Stimulated activated CD4-positive, alpha-beta T cell treated with anti-CD3 and anti-CD28 coated beads, Interleukin-2, amount 100 ng/mL, for 48 hours (primary cell): ENCODE measurements at places on chromosomes 1 and 21.

DNA sequence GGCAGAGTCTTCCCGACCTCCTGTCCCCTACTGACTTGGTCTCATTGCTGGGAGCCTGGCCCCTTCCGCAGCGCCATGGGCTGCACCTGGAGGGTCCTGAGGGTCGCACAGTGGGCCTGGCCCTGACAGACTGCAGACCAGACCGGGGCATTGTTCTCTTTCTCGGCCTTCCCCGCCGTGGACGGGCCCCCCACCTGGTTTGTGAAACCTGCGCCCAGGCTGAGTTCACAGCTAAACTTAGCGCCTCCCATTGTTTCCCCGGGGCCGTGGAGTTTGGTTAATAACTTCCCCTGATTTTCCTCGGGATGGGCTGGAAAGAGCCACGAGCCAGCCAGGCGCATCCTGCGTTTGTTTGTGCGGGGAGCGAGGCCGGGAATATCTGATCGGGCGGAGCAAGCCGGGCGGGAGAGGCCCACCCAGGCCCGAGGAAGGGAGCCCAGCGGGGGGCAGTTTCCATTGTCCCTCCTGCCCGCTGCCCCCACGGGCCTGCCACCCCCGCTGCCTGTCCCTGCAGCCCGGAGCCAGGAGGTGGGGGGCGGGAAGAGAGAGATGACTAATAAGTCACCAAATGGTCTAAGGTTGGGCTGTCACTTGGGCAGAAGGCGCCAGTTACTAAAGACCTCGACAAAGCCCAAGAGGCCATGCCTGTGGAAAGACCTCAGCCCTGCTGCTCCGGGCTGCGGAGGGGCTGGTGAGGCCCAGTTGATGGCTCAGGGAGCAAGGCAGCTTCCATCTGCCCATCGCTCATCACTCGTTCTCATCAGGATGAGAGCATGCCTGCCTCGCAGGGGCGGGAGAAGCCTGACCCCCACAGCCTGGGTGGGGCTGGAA, 39.0 kb upstream of the ARHGEF16 start:
- no peak for DNase-seq

DNA sequence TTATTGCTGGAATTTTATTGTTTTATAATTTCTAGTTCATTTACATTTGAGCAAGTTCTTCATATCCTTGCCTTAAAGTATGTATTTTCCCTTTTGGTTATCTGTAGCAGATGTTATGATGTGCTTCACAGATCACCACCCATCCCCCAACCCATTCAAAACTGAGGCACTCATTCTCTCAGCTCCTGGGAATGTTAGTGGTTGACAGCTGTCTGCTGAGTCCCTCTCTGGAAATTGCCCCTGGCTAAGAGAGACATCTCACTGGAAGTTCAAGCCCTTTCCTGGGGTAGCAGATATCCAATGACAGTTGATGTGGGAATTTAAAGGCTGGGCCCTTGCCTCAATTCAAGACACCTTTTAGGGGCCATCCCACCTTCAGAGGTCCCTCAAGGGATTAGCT, 4.3 kb upstream of the DPYD start:
- DNase-seq, result no peak

DNA sequence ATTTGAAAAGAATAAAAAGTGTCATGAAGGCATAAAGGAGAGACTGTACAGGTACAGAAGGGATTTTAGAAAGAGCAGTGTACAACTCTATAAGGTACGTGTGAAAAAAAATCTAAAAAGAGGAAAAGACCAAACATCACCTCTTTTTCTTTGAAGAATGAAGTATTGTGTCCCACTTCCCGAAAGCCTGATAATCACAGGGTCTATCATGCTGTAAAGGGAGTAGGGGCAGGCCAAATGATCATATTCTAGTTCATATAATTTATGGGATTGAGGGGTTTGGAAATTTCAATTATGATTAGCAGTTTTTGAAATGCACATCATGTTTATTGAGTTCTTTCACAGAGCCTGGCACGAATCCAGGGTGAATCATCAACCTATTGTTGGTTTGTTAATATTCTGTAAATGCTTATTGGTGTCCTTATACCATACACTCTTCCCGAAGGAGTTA, 910 bp upstream of the RERE start:
- DNase-seq, result no peak

GRCh38 chr1:147627435-147628110, 42.8 kb downstream of the ACP6 start:
- peak; percentile 51 for DNase-seq

GRCh38 chr1:145918992-145919939, 749 bp upstream of the PEX11B start:
- no peak for DNase-seq

DNA sequence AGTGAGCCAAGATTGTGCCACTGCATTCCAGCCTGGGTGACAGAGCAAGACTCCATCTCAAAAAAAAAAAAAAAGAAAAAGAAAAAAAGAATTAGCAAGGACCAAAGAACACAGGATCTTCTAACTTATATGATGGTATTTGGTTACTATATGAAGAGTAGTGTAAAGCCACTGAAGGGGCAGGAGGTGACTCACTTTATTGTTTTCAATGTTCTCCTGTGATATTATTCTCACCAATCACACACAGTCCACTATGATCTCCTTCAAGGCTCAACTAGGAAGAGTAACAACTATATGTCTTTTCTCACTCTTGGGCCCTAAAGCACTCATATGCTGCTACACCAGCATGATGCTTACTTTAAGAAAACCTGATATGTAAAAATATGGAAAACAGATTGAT, 26.7 kb downstream of the RC3H1 start:
- DNase-seq, result no peak

- DNase-seq, result no peak
Measured at GRCh38 chr1:198564716-198565115, 24.2 kb upstream of the ATP6V1G3 start.

DNA sequence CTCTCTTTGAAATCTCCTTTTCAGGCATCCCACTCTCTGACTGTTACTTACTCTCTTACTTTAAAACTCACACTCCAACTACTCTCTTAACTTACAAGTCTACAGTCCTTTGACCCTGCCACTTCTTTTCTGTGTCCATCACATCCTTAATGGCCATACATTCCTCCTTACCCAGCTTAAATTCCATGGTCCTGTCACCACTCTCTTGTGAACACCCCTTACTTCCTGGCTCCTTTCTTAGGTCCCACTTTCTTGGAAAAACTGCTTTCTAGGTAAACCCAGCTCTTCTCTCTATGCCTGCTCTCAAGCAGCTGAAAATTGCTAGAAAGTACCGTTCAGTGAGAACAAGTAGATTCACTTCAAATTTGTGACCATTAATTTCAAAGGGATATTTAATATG, 109.1 kb downstream of the OLFML2B start:
- DNase-seq, result no peak

GRCh38 chr1:17826165-17826488, 71.0 kb downstream of the ACTL8 start:
- peak; percentile 32 for DNase-seq

GRCh38 chr1:172414331-172414730, 6.2 kb upstream of the C1orf105 start:
- DNase-seq, result no peak

GRCh38 chr1:178209935-178210334, 116.0 kb downstream of the RASAL2 start:
- no peak for DNase-seq

DNA sequence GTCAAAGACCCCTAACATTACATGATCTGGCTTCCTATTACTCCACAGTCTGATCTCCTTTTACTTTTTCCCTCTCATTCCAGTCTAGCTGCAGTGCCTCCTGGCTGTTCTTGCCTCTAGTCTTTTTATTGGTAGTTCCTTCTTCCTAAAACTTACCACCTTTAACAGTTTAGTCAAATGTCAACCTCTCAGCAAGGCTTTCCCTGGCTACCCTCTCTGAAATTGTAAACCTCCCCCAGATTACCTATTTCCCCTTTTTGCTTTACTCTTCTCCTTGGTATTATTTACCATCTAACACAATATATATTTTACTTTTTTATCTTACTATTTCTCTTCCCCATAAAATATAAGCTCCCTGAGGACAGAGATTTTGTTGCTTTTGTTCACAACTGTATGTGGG, 129.6 kb downstream of the CLEC20A start:
- DNase-seq, result no peak

- DNase-seq, result no peak
Measured at GRCh38 chr1:93669369-93669768, 12.3 kb downstream of the BCAR3 start.

GRCh38 chr1:209854196-209854595, 26.4 kb downstream of the UTP25 start:
- DNase-seq, result no peak

DNA sequence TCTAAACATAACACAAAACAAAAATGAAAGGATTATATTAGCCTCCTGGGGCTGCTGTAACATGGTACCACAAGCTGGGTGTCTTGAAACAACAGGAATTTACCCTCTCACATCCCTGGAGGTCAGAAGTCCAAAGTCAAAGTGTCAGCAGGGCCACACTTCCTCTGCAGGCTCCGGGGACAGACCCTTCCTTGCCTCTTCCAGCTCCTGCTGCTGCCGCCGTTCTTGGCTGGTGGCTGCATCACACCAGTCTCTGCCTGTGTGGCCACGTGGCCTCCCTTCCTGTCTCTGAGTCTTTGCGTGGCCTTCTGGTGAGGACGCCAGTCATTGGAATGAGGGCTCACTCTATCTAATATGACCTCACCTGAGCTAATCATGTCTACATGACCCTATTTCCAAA, 8.2 kb downstream of the SLC37A1 start:
- no peak for DNase-seq

DNA sequence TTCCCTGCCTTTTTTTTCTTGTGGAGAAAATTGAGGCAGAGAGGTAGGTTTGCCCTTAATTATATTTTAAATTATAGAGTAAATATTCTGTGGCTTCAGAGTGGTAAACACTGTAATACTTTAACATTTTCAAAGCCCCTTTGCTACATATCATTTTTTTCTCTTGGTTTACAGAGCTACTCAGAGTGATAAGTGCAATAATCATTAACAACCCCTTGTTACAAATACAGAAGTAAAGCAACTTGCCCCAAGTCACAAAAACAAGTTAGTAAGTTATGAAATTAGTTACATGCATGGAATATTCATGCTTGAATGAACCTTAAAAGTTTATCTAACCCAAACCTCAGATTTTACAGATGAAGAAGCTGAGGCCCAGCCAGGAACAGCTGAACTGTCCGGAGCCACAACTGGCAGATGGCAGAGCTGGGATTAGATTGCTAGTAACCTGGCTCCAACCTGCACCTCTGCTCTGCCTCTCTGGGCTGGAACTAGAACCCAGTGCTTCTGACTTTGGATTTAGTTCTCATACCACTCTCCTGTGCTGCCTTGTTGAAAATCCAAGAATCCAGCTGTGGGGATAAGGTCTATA, 48.7 kb downstream of the TNN start:
- no peak for DNase-seq

- no peak for DNase-seq
Measured at GRCh38 chr1:36400825-36401601, 3.3 kb upstream of the LSM10 start.

GRCh38 chr1:225890346-225891228, 1.6 kb upstream of the LEFTY1 start:
- DNase-seq, result no peak

DNA sequence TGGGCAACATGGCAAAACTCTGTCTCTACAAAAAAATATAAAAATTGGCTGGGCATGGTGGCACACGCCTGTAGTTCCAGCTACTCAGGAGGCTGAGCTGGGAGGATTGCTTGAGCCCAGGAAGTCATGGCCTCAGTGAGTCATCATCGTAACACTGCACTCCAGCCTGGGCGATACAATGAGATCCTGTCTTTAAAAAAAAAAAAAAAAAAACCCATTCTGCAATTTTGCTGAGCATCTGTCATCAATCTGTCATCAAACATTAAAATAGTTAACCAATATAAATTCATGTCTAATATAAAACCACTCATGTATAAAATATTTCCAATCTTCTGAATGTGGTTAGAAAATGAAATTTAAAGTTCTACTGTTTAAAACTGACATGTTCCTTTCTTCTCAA, 56.9 kb downstream of the LPAR3 start:
- no peak for DNase-seq

DNA sequence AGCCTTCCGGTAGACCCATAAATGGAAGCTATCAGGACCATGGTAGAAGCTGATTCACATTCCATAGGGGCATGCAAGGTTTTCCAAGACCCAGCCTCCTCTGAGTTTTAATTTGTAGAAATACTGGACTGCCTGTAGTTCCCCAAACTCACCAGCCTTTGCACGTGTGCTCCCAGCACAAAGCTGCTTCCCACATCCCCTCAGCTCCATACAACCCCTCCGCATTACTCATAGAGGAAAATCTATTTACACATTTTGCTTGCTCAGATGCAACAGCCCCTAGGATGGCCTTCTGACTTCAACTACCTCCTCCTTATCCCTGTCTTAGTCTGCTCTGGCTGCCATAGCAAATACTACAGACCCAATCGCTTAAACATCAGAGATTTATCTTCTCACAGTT, 336.2 kb downstream of the SETD4 start:
- DNase-seq, result no peak

GRCh38 chr1:219066631-219067349, 106.9 kb upstream of the LYPLAL1 start:
- DNase-seq, result no peak

DNA sequence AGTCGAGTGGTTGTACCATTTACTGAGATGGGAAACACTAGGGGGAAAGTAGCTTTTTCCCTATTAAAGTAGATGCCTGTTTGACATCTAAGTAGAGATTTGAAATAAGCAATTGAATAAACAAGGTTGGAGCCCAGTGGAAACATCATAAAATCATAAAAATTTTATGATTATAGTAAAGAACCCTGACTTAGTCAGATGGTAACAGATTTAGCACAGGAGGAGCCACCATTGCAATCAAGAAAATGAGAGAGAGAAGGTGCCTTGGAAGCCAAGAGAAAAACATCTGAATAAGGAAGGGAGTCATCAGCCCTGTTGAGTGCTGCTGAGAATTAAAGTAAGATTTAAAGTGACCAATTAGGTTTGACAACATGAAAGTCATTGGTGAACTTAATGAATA, 49.8 kb downstream of the SMG7 start:
- no peak for DNase-seq

- no peak for DNase-seq
Measured at GRCh38 chr1:183137782-183138181, 48.3 kb upstream of the LAMC2 start.

DNA sequence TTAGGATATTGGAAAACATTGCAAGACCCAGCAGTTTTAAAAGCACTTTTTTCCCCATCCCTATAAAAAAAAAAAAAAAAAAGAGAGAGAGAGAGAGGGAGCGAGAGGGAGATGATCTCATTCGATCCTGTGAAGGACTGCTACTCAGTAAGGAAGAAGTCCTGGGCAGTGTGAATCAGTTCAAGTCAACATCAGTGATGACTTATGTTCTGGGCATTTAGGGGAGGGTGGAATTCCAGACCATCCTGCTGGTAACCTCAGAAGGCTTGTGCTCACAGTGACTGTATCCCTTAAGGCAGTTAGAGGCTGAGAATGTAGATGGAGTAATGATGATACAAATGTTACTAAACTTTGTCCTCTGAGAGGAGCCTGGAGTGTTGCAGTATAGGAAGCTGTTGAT, 151.4 kb downstream of the TGFB2 start:
- DNase-seq, result no peak

- DNase-seq, result no peak
Measured at GRCh38 chr1:165224504-165224903, 132.0 kb downstream of the LMX1A start.
